AML-193 (cell line): ENCODE measurements at places on chromosomes 4 and X.

- DNase-seq = no peak
Observed at GRCh38 chrX:94662689-94663088, 988.7 kb downstream of the FAM133A start.

DNA sequence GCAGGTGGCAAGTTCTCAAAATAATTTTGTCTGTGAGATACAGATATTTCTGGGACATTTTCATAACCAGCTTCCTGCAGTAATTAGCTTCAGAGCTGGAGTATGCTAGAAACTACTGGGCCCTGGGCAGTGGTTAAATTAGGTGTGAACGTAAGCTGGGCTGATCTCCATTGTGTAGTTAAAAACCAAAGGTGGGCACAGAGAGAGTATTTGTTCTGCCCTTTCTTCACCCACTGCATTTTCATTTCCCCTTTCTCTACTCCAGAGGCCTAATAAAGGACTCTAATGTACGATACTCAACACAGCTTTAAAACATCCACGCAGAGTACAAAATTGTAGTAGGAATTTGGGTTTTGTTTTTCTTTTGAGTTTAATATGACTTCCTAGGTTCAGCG lies 252.7 kb downstream of the SPRY1 start:
- no peak for DNase-seq

DNA sequence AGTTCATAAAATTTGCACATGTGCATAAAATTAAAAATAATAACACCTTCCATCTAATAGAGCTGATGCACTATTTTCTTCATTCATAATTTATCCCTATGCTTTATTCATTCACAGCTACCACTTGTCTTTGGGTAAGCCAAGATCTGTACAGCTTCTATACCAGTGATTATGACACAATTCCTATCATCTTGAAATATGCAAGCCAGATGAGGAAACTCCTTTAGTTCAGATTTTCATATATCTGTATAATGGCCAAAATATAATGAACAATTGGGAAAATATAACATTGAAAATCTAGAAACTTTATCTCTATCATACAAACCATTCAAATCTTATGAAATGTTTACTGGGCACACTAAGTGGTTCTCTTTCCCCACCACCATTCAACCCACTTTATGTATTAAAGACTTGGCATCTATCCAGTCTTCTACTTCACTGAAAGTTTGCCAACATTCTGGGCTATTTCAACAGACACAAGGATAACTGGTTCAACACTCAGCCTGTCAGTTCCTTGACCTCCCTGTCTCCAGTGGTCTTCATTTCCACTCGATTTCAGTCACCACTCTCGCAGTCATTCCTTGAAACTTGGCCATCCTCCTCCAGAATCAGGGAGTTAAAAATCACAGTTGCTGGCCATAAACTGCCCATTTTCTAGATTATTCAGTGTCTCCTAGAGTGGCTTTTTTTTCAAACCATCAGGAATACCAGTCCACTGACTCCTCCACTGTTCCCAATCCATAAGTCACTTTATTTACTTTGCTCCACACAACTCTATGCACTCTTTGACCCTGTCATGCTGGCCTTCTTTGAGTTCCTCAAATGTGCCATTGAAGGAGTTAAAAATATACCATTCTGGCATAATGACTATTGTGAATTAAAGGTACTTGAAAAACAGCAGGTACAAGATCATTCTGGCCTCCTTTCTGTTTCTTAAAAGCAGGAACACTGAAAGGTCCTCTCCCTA lies 85.5 kb downstream of the CAMK2D start:
- DNase-seq = no peak

DNA sequence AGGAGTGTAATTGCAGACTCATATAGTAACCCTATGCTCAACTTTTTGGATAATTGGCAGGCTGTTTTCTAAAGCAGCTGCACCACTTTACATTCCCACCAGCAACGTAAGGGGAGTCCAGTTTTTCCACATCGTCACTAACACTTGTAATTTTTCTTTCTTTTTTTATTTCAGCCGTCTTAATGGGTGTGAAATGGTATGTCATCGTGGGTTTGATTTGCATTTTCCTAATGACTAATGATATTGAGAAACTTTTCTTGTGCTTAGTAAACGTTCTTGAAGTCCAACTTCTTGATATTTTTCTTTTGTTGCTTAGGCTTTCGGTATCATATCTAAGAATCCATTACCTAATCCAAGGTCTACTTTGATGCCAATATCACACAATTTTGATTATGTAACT lies 95.3 kb upstream of the IL1RAPL1 start:
- no peak for DNase-seq

- peak; percentile 64 for DNase-seq
Observed at GRCh38 chr4:40550948-40551462, 78.7 kb downstream of the RBM47 start.
